DMS153 (cell line): ENCODE measurements at places on chromosomes 16 and 17.

GRCh38 chr16:88368994-88369393 lies 13.8 kb upstream of the ZNF469 start:
- DNase-seq, result no peak

GRCh38 chr17:49552070-49552751 lies 23.5 kb upstream of the NXPH3 start:
- no peak for DNase-seq

DNA sequence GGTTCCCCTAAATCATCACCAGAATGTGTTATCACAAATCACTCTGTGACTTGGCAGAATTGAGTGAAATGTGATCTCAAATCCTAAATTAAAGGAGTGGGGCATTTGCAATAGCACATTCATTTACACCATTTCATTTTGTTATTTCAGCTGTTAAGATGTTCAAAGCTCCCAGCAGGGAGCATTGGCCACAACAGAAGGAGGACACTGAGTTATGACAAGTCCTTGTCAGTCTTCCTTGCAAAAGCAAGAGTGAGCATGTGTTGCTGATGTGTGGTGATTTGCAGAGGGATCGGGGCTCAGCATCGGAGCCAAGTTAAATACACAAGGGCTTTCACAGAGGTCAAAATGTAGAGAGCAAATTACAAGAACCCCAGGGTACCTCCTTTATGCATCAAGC lies 372.2 kb upstream of the CDH5 start:
- no peak for DNase-seq

GRCh38 chr17:67574658-67575293 lies 143.0 kb upstream of the NOL11 start:
- no peak for DNase-seq

DNA sequence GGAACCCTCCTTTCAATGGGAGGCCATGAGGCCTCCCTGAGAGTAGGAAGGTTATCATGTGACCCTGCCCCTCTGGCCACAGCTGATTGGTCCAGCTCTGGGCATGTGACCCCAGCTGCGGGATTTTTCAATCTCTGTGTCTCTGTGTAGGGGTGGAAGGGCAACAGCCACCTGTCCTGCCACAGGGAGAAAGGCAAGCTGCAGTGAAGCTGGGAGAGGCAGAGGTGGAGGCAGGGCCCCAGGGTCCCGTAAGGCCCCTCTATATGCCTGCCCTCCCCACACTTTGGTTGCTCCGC lies 10.9 kb downstream of the DNAAF8 start:
- no peak for DNase-seq
